Suprapubic skin (tissue), 4 donors: ENCODE measurements at places on chromosomes 1 and 21.

GRCh38 chr1:150022357-150022756, 11.8 kb upstream of the OTUD7B start:
- H3K4me1 ChIP-seq: no peaks in the 10 kb centered on the region
- H3K36me3 ChIP-seq: no peaks in the 10 kb centered on the region
- H3K27ac ChIP-seq: no peak overlapping the region

- no peaks in the 10 kb centered on the region for H3K27me3 ChIP-seq
- no peak overlapping the region for H3K4me3 ChIP-seq
- H3K36me3 ChIP-seq: no peaks in the 10 kb centered on the region
- peaks cover 49% of the 10 kb centered on the region for H3K4me1 ChIP-seq
- H3K27ac ChIP-seq: peak overlapping the region; percentile 15
- DNase-seq: no peak
Measured at GRCh38 chr1:170698301-170699275, 34.7 kb downstream of the PRRX1 start.

- H3K27me3 ChIP-seq: peaks cover 23% of the 10 kb centered on the region
- H3K4me1 ChIP-seq: peaks cover 43% of the 10 kb centered on the region
- no peaks in the 10 kb centered on the region for H3K36me3 ChIP-seq
- peak overlapping the region; percentile 99 for H3K27ac ChIP-seq
Measured at GRCh38 chr1:51877434-51878307, 856 bp downstream of the NRDC start.

- peaks cover 24% of the 10 kb centered on the region for H3K36me3 ChIP-seq
- H3K27me3 ChIP-seq: no peaks in the 10 kb centered on the region
- DNase-seq: no peak
- no peak overlapping the region for H3K27ac ChIP-seq
- no peak overlapping the region for H3K4me3 ChIP-seq
Measured at GRCh38 chr21:34790341-34790740, 121.5 kb downstream of the CLIC6 start.

- no peaks in the 10 kb centered on the region for H3K27me3 ChIP-seq
- no peak overlapping the region for H3K27ac ChIP-seq
- no peak for DNase-seq
Measured at GRCh38 chr1:88658419-88658818, 25.7 kb upstream of the PKN2 start.

- H3K4me1 ChIP-seq: no peaks in the 10 kb centered on the region
- peaks cover 19% of the 10 kb centered on the region for H3K27me3 ChIP-seq
- H3K4me3 ChIP-seq: no peak overlapping the region
- DNase-seq: no peak
Measured at GRCh38 chr1:4395158-4395557, 259.3 kb upstream of the AJAP1 start.
